ENCODE measurements at places on chromosomes 5 and 9.

DNA sequence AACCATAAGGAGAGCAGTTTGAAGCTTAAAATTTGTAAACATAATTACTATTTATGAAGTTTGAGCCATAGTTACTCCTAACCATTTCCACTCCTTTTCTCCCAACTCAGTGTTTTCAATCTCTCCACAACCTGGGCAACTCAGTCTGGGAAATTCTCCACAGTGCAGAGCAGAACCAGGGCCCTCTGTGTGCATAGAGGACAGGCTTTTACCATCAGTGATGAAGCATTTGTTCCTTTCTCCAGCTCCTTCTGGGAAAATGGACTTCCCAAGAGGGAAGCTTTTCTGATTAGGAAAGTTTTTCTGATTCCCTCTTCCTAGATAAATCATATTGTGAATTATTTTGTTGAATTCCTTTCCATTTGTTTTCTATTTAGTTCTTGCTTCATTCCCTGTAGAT is 132.3 kb upstream of the MPDZ start:
- no peak for DNase-seq

- DNase-seq: no peak
Observed at GRCh38 chr5:61916621-61917620, 389.1 kb upstream of the KIF2A start.

DNA sequence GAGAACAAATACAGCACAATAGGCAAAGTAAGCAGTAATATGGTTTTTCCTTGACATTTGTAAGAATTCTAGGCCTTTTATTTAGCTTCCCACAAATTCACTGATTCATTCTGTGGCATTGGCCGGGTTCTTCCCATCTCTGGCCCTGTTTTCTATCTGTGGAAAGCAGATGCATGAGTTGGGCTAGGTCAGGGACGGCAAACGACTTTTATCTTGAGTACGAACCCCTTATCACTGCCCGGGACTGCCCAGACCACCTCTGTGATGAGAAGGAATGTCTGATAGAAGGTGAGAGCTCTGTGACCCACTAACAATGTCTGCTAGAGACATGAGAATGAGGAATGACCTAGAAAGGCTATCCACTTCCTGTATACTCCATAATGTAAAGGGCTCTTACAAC is 35.4 kb upstream of the ADAM19 start:
- DNase-seq: no peak

DNA sequence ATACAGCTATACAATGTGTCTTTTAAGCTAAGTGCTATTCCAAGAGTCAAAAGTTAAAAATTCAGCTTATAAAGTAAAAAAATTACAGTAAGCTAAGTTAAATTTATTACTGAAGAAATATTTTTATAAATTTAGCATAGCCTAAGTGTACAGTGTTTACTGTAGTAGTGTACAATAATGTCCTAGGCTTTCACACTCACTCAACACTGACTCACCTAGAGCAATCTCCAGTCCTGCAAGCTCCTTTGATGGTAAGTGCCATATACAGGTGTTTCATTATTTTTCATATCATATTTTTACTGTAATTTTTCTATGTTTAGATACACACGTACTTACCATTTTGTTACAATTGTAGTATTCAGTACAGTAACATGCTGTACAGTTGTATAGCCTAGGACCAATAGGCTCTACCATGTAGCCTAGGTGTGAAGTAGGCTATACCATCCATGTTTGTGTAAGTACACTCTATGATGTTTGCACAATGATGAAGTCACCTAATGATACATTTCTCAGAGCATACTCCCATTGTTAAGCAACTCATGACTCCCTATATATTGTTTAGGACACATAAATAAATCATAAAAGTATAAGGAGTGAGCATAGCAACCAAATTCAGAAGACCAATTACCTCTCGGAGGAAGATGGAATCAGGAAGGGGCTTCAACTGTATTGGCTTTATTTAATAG is 165.1 kb upstream of the SLC30A5 start:
- no peak for DNase-seq

GRCh38 chr5:149938279-149938678 is 6.3 kb downstream of the PDE6A start:
- no peak for DNase-seq

DNA sequence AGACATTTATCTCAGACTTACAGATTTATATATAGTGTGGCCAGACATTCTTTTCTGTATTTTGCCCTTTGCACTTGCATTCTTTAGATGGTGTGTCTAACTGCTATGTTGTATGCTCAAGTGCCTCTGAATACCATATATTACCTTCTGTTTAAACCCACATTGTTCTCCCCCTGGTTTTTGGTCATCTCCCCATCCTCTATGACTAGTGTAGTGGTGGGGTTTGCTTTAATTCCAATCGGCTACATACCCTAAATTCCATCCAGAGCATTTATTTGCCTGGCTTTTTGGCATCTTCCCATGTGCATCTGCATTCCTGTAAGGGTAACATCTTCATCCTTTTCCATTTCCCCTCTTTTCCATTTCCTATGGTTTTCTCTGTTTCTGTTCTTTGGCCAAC is 271.0 kb upstream of the SLC30A5 start:
- DNase-seq: no peak

DNA sequence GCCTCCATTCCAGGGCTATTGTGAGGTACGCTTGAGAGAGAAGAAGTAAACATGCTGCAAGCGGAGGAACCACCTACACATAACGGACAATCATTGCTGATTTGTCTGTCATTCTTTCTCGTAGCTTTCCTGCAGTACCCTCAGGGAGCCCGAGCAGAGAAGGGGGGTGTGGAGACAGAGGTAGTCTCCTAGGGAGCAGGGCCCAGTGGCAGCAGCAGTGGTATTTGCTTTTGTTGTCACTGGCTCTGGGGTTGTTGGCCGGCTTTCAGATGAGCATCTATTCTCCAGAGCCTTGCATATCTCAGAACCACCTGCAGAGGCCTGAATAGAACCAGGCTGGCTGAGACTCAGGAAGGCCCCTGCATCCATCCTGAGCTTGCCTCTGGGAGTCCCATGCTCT is 19.9 kb downstream of the ENHO start:
- DNase-seq: peak; percentile 65

- DNase-seq: no peak
Observed at GRCh38 chr5:44387921-44388320, 1.3 kb downstream of the FGF10 start.

- DNase-seq: peak; percentile 25
Observed at GRCh38 chr9:90141723-90142122, 500.9 kb downstream of the DIRAS2 start.

- no peak for DNase-seq
Observed at GRCh38 chr9:98861781-98862504, 54.5 kb downstream of the GALNT12 start.

DNA sequence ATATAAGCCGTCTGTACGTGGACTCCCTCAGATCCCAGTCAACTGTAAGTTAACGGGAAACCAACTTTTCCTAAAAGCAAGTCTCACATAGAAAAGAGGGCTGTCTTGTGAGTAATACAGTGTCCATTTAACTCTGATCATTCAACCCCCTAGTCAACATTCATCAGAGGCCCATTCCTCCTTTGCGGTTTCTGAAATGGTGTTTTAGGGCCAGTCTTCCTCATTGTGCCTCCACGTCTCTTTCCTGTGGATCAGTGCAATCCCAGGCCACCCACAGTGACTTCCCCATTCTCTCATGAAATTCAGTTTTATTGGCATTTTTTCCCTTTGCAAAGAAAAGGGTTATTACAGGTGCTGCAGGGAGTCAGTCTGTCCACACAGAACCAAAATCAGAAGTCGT is 261.8 kb downstream of the NR3C1 start:
- DNase-seq: no peak

DNA sequence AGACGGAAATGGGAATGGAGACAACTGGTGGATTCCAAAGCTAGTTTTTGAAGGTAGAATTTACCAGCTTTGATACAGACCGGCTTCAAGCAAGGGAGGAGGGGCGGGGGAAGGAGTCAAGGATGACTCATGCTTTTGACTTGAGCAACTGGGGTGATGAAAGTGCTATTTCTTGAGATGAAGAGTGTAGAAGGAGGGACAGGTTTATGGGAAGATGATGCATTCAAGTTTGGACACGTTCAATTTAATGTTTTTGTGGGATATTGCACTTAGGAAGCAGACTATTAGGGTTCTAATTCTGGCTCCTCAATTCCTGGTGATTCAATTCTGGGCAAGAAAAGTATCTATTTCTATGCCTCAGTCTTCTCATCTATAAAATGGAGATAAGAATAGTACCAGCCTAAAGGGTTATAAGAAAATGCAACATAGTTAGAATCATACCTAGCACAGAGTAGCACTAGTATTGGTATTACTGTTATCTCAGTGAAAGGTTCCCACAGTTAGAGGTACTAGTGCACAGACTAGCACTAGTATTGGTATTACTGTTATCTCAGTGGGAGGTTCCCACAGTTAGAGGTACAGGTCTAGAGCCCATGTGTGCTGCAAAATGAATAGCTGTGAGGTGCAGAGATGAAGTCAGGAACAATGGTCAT is 4.6 kb downstream of the NIPAL4 start:
- DNase-seq: peak; percentile 86

GRCh38 chr9:83431101-83432060 is 106.8 kb downstream of the FRMD3 start:
- DNase-seq: no peak

GRCh38 chr5:115243412-115243811 is 19.3 kb downstream of the PGGT1B start:
- DNase-seq: peak; percentile 71

GRCh38 chr5:135212361-135213026 is 178.5 kb upstream of the PITX1 start:
- peak; percentile 46 for DNase-seq

DNA sequence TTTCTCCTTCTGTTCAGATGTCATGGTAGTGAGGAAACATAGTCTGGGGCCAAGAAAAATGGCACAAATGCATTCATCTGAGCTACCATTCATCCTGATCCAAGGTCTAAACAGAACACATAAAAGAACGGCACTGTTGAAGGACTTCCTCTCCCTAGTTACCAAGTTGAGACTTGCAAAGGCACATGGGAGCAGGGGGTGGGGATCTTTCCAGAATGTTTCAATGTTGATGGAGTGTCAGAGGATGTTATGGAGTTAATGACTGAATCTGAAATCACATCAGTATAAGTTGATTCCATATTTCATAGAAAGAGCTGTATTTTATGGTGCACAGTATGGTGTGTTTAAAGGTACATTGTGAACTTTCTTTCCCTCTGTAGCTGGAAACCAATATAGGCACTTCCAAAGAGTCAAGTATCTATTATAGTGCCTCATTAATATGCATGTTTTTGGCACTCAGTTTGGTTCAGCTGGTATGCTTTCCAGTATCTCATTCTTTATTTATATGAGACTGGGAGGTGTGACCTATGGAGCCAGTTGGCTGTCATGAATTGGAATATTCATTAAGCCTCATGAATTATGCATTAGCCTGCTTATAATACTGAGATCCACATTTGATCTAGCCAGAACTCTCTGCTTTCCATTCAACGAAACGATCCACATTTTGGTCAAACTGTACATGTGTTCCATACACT is 603.0 kb downstream of the NR2F1-AS1 start:
- DNase-seq: no peak

DNA sequence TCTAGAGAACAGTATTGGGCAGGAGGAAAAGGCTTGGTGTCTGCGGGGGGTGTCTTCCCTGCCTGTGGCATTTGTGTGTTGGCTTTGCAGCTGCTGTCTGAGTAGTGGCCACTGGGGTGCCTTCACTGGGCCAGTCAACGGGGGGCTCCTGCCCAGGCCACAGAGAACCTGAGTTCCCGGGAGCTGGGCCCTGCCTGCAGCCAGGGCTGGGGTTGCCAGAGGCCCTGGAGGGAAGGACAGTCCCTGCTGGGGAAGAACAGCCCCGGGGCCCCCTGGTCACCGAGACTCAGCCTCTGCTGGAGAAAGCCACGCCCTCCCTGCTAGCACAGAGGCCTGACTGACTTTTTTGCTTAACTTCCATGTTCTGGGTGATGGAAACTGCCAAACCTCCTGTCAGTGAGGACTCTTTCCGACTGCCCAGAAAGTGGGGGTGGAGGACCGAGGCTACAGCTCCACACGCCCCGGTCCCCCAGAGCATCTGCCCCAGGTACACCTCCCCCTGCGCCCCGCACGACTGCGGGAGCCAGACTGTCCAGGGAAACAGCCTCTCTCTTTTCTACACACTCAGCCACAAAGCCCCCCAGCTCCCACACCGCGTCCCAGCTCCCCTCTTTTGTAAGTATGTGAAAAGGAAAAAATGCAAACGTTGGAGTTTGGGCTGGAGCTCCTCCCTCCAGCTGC is 133.4 kb downstream of the DAB2IP start:
- DNase-seq: peak; percentile 72

- DNase-seq: peak; percentile 98
Observed at GRCh38 chr5:53481887-53482716, 1.7 kb downstream of the FST start.

DNA sequence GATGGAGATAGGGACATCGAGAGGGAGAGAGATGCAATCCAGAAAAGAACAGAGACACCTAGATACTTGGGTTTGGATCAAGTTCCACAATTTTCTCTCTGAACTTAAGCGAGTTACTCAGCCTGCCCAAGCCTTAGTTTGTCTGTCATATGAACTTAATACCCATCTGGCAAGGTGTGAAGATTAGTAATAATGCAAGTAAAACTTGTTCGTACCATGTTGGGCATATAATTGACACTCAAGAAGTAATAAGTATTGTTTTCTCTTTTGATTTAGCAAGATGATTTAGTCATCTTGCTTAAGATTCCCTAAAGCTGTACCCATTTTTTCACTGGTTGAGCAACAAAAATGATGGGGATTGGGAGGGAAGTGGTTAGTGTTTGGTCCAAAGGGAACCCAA is 7.5 kb downstream of the RABGAP1 start:
- DNase-seq: no peak
